ENCODE measurements at places on chromosomes 4 and X.
A peak's percentile ranks its signal among the peaks of the same experiment; 100 is the strongest.

DNA sequence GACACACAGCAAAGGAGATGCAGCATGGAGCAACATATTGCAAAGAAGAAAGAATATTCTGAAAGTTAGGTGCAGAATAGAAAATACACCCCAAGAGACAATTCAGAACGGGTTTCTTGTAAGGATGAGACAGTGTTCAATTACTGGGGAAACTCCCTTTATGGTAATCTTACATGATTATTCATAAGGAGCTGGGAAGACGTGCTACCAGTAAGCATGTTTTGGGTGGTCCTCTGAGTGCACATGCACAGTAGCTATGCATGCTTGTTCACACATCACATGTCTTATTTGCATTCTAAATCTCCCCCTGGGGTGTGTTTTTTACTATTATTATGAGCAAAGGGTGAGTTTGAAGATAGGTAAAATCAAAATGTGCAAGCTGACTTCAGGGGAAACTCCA, 1448.8 kb downstream of the TECRL start:
- DNase-seq = no peak

DNA sequence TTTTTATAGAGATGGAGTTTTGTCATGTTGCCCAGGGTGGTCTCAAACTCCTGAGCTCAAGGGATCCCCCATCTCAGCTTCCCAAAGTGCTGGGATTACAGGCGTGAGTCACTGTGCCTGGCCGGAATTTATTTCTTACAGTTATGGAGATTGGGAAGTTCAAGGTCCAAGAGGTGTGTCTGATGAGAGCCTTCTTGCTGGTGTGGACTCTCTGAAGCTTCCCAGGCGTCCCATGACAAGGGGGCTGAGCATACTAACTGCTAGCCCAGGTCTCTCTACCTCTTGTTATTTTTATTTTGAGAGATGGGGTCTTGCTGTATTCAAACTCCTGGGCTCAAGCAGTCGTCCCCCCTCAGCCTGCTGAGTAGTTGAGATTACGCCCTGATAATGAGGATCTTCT, 2.9 kb upstream of the NSD2 start:
- DNase-seq = no peak

GRCh38 chrX:54540289-54540688, 10.3 kb downstream of the GNL3L start:
- DNase-seq = no peak

GRCh38 chr4:17077105-17077504, 178.7 kb upstream of the LDB2 start:
- DNase-seq = no peak

- DNase-seq = no peak
These were observed 22.9 kb upstream of the USP53 start for GRCh38 chr4:119189638-119190037.

DNA sequence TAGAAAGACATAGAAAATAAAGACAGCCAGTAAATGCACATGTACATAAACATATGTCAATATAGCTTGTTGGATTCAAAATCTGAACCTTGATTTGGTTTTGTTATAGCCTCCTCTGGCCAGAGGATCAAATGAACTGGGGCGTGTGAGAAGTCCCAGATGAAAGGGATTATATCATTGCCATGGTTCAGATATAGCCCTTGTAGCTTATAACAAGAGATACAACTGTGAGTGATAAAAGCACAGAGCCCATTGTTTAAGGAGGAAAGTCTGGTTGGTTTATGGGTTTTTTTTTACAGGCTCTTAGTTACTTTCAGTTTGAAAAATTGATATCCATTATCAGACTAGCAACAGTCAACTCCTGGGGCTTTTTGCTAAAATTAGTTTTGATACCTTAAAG, 101.7 kb upstream of the GLRA2 start:
- DNase-seq = no peak

DNA sequence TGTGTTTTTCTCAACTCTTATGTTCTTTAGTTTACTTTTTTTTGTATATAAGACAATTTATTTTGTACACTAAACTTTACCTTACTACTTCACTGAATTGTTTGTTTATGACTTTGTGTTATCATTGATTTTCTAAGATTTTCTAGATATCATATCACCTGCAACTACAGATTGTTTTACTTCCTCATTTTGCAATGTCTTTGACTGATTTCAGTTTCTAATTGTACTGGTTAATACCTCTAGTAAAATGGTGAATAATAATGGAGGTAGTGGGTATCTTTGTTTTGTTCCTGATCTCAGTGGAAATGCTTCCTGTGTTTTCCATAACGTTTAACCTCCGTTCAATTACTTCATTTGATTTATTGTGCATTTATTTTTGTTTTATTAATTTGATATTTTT, 490.2 kb downstream of the TLL1 start:
- DNase-seq = no peak

GRCh38 chr4:82780752-82781231, 17.8 kb downstream of the SCD5 start:
- peak; percentile 72 for DNase-seq

GRCh38 chr4:12555011-12555410, 929.1 kb downstream of the RAB28 start:
- DNase-seq = no peak

- DNase-seq = no peak
These were observed 68.8 kb upstream of the STX18 start for GRCh38 chr4:4610672-4611071.

GRCh38 chr4:152778656-152779512, 646 bp downstream of the TIGD4 start:
- no peak for DNase-seq

- DNase-seq = no peak
These were observed 6.1 kb downstream of the XPNPEP2 start for GRCh38 chrX:129744861-129745321.

DNA sequence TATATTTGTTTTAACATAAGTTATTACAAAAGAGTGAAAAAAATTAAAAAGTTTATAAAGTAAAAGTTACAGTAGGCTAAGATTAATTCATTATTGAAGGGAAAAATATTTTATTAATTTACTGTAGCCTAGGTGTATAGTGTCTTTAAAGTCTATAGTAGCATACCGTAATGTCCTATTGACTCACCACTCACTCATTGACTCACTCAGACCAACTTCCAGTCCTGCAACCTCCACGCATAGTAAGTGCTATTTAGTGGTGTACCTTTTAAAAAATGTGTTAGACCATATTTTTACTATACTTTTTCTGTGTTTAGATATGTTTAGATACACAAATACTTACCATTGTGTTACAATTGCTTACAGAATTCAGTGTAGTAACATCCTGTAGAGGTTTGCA, 841.1 kb downstream of the CENPC start:
- DNase-seq = no peak

Measured in NCI-H446 (cell line).